ENCODE measurements at places on chromosomes 6 and 20. TPM values are rescaled to one million over a fixed set of nuclear protein-coding genes. Genes with fewer than 3 reads are reported as not detected.

The OR2H1 gene
- total RNA-seq = not detected

The CCR6 gene
- total RNA-seq = not detected

The ISM1 gene
- 4.2 TPM for total RNA-seq

The HTR1B gene
- not detected for total RNA-seq

DNA sequence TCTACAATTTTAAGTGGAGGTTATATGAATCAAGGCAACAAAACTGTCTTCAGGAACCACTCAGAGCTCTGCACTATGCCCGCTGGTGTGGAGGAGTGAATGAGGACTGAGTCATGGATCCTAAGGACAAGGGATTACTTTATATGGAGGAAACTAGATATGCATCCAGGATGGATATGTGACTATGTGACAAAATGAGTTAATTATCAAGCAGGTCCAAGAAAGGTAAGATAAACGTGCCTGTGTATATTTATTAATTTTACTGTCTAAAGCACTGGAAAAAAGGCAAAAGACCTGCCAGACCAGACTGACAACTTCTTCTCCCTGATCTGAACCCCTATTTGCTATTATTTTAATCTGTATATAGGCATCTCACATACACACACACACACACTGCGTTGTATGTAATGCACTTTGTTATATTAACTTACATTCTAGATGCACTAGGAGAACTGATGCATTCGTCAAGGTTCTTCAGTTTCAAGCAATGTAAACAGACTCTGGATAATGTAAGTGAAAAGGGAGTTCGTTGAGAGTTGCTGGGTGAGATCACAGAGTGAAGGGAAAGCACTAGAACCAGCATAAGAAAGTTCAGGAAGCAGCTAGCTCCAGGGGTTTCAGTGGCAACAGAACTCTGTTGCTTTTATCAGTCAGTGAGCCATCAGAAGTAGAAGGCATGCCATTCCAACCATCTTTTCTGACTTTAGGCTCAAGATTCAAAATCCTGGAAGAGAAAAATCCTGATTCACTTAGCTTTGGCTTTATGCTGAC lies 26.4 kb upstream of the ADGRG6 start:
- no peak for DNase-seq

- no peak for DNase-seq
These were observed 124.1 kb upstream of the RIN2 start for GRCh38 chr20:19633985-19634384.

GRCh38 chr6:119584088-119584487 lies 234.5 kb upstream of the MAN1A1 start:
- no peak for DNase-seq

DNA sequence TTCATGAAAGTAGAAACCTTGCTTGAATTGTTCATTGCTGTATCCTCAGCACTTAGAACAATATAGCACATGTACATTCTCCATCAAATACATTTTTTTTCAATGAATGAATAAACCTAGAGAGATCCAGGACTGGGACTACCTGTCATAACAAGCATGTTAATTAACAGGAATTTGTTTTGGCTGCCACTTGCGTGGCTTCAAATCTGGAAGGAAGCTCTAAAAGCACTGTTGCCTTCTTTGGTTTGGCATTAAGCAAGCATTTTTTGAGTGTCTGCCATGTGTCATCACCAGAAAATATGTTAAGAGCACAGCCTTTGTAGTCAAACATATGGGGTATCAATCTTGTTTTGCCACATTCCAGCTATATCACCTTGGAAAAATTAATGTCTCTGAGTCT lies 131.9 kb upstream of the BACH2 start:
- no peak for DNase-seq

DNA sequence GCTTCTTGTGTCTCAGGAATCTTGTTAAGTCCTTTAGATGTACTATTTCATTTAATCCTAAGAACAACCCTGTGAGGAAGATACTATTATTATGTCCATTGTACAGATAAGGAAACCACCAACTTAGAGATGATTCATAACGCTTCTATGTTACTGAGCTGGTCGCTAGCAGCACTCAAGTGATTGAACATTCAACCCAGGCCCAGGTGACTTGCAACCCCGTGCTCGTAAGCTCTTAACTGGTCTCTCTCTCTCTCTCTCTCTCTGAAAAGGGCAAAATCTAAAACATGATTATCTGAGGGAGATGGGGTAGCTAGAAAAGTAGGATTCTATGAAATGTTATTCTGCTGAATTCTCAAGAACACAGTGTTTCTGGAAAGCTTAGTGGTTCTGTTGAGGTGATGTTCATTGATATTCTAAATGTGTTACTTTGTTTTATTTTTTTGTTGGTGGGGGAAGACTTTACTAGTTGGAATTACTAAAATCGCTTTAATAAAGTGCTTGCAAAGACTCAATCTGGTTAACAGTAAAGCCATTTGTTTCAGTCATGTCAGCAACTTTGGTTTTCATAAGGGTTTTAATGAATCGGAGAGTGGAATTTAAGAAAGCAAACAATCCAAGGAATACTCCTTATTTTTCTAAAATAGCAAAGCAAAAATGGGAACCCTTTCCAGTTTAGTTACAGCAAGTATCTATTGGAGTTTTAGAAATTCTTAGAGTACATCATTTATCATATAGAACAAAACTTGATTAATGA lies 265.0 kb upstream of the TAB2 start:
- DNase-seq = no peak

DNA sequence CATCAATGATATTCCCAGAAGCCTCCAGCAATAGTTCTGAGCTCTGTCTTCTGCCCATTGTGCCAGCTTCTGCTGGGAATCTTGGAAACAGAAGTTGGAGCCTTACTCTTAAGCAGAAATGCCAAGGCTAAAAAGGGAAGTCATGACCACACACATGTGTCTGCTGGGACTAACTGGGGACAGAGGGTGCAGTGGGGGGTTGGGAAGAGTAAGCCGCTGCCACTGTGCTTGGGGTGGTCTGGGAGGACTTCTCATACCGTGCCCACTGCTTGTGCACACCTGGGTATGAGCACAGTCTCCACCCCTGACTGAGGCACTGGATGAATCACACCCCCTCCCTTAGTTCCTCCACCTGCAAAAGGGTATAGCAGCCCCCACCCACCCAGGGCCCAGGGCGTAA lies 90.7 kb downstream of the CDC5L start:
- DNase-seq = no peak

DNA sequence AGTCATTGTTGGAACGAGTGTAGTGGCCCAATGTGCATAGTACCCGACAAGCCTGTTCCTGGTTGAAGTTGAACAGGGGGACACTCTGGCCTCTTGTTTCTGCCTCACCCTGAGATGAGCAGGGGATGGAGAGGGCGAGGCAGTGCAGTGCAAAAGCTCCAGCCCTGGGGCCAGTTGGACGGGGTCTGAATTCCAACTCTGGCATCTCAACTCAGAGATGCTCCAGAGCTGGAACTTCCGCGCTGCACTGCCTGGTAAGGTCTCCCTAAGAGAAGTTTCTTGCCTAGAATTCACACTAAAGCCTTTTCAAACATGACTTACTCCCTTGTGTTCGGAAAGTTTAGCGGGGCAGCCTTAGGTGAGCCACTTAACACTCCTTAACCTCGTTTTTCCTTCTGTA lies 72.3 kb upstream of the SLC22A1 start:
- no peak for DNase-seq

Measured in esophagus squamous epithelium (tissue), 5 donors.